Putamen (tissue), 1 donor: ENCODE measurements at places on chromosomes 1 and 21.

DNA sequence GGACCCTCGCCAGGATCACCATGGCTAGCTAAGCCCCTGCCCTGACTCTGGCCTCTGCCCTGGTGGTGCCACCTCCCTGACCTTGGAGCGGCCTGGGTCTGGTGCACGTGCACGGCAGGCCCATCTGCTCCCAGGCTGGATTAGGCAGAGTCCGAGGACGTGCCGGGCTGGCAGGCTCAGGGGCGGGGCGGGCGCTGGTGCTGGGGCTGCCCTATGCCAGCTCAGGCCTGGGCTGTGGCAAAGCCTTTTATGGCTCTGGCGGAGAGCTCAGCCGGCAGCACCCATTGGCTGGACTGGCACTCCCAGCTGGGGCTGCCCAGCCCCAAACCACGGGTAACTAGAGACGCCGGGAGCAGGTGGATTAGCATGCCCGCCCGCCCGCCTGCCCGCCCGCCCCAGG, 17.1 kb upstream of the EDN2 start:
- no peak for DNase-seq

GRCh38 chr1:39378377-39378776, 113.1 kb upstream of the BMP8A start:
- no peak for DNase-seq

- DNase-seq = no peak
These were observed 27.5 kb upstream of the SLC30A1 start for GRCh38 chr1:211606332-211606913.

GRCh38 chr1:204417074-204417997, 5.7 kb upstream of the PPP1R15B start:
- DNase-seq = peak; percentile 65

DNA sequence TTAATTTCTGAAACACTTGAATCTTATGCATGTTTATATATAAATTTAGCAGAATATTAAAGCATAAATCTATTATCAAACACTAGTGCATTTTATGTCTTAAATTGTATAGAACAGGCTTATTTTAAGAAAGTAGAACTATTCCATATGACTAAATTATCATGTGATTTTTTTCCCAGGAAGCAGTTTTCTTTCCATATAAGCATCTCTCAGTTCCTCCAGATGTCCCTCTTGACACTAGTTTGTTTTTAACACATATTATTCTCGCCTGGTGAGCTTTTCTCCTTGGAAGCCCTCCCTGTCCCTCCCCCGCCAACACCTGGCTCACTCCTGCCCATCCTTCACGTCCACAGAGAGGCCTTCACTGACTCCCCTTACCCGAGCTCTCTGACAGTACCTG, 48.3 kb upstream of the BCAR3 start:
- DNase-seq = no peak

DNA sequence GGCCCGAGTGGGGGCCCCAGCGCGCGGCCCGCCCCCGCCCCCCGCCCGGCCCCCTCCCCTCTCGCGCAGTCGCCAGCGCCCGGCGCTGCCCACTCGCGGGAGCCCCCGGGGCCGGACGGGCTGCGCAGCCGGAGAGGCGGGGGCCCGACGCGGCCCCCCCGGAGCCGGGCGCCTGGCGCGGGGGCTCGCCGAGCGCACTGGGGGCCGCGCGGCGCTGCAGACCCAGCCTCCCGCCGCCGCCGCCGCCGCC, 146 bp upstream of the ZNF362 start:
- no peak for DNase-seq

DNA sequence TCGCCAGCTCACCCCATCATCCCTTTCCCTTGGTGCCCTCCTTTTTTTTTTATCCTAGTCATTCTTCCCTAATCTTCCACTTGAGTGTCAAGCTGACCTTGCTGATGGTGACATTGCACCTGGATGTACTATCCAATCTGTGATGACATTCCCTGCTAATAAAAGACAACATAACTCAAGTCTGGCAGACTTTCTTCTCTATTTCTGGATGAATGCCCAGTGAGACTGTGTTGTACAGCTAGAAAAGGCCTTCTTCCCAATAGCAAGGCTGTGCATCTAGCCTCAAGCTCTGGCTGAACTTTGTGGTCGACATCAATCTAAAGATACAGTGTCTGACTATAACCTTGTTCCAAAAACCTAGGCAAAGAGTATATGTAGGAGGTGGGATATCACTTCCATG, 6.4 kb downstream of the IL24 start:
- DNase-seq = no peak

DNA sequence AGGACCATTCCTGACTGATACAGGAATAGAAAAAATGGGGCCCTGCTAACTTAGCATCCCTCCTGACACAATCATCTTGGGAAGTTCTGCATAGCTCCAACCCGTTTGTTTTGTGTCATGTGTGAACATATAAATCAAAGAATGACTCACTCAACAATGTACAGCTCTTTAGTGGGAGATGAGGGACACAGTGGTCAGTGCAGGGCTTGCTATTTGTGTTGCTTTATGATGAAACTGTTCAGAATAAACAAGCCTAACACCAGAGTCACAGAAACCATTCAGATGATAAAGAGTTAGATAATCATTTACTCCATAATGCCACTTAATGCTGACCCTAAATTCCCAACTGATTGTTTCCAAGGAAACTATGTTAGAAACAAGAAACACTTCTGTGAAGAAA, 154.2 kb upstream of the ZNHIT6 start:
- DNase-seq = no peak

DNA sequence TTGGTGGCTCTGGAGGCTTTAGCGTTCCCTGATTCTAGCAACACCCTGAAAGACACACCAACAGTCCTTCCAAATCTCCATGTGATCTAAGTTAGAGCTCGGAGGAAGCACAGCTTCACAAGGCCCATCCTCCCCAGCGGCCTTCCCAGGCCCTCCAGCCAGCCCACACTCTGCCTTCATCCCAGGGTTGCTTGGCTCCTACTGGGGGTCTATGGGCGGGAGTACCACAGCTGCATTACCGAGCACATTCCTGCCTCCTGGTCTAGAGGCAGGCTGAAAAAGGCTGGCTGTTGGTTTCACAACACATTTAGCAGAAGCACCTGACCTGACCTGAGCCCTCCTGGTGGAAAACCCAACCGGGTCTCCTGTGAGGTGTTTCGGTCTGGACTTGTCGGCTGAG, 54.7 kb upstream of the TRIM67 start:
- DNase-seq = no peak

DNA sequence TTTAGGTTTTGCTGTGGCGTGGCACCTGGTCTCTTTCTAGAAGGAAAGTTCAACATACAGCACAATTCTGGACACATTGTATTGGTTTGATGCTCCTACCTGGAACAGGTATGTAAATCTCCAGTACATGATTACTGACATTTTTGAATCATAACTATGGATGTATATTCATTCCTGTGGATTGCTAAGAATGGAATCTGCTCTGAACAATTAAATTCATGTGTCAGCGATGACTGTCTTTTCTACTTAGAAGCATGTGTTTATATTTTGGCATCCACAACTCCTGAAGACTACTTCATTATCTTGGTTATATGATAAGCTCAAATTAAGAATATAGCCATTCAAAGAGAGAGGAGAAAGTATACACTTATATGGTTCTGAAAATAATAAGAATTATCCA, 291.8 kb downstream of the CHRM3 start:
- no peak for DNase-seq
